ENCODE measurements at places on chromosomes 2 and 18. TPM values are rescaled to one million over a fixed set of nuclear protein-coding genes. Genes with fewer than 3 reads are reported as not detected.

Gene BMP10
- not detected for total RNA-seq

DNA sequence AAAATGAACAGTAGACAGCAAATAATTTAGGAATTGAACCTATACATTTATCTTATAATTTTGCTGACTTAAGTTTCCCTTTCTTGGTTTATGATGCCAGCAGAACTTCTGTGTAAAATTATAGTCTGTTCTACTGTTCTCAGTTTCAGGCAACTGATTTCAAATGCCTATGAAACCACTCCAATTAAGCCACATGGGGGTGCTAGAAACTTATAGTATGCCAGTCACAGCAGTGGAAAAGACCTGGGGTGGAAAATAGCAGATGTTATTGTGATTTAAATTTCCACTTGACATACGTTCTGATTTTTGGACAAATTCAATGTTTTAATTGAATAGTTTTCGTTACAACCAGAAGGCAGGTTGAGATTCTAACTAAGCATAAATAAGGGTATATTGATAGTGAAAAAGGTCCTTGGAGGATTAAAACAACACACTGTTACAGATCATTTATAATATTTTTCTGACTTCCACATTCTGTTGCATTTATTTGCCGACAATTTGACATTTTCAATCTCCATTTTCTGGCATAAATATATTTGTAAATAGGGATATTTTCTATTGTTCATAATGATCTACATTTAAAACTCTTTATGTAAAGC is 61.4 kb downstream of the CPS1 start:
- DNase-seq = no peak
- no peak overlapping the region for H3K4me3 ChIP-seq
- no peaks in the 10 kb centered on the region for H3K36me3 ChIP-seq
- H3K27ac ChIP-seq = no peak overlapping the region
- H3K27me3 ChIP-seq = no peaks in the 10 kb centered on the region

DNA sequence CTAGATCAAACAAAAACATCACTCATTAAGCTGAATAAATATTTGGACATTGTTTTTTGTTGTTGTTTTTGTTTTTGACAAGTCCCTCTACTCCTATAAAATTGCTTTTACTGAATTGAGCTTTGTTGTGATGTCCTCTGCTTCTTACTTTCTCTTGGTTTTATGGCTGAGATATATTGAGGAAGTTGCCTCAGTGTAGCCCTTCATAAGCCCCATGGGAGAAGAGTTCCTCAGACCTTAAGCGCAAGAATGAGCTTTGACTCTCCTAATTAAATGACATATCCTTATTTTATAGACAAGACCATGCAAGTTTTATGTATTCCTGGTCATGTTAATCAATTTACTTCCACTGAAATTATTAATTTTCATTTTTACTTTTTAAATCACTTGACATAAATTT is 54.9 kb downstream of the CERKL start:
- H3K4me3 ChIP-seq = no peak overlapping the region
- H3K27me3 ChIP-seq = no peaks in the 10 kb centered on the region
- no peaks in the 10 kb centered on the region for H3K4me1 ChIP-seq
- DNase-seq = no peak
- H3K36me3 ChIP-seq = no peaks in the 10 kb centered on the region

DNA sequence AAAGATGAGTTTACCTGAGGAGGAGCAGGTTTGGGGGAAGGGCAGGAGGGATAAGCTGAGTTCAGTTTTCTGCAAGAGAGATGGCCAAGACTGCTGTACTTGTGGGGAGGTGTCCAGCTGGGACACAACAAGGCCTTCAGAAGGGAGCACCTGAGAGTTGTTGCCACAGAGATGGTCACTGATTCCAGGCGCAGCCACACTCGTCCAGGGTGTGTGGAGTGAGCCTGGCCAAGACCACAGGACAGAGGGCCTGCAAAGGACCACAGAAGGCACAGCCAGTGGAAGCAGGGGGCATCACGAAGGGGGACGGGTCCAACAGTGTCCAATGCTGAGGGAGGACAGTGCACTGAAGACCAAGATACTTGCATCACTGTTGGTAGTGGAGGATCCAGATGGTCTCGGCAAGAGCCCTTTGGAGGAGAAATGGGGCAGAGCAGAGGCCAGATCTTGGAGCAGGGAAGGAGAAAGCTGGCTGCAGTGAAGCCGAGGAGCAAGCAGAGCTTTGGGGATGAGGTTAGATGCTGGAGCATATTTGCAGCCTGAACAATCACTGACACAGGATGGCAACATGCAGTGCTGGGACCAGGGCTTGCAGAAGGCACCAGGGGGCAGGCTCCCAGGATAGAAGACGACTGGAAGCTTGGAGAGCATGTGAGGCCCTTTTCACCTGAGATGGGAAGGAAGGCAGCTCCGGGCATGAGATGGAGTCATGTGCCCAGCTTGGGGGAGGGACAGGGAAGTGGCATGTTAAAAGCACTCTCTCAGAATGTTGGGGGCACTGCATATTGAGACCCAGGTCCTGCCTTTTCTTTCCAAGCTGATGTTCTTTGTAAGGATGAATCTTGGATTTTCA is 214.0 kb downstream of the CYP26B1 start:
- no peak for DNase-seq
- H3K4me1 ChIP-seq = peaks cover 35% of the 10 kb centered on the region
- H3K27ac ChIP-seq = no peak overlapping the region
- no peaks in the 10 kb centered on the region for H3K27me3 ChIP-seq
- H3K4me3 ChIP-seq = no peak overlapping the region

Gene MC4R
- total RNA-seq = not detected

DNA sequence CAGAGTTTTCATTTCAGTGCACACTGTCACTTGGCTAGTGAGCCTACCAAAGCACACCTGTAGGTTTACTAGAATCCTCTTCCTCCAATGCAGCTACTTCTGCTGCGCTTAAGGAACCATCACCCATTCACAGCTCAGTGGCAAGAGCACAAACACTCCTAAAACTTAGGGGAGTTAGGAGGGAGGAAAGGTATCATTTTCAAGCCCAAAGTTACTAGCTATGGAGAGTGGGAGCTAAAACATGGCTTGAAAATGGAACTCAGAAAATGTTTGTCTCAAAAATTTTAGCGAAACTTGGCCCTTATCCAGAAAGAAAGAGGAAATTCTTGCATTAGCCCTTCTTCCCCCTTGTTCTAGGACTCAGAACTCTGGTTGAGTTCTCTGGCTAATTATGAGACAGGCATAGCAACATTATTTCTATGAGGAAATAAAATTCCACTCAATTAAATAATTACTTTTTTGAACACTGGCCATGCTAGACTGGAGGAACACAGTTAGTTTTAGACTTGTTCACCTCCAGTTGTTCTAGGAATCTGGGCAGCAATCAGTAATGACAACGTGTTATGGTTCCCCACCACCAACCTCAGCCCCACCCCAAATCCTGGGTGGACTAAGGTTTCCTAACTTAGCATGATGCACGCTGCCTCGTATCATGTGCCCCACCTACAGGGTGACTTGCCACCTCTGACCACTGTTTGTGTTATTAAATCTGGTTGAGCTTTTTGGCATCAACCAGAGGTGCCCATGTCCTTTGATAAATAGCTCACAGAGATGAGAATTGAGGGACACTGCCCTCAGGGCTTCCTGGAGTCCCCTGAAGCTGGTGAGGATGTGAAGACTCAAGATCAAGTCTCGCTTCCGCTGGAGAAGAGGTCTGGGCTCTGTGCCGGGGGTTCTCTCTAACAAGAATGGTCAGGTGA is 32.8 kb downstream of the LPIN2 start:
- DNase-seq = no peak
- peak overlapping the region; percentile 77 for H3K27ac ChIP-seq
- H3K36me3 ChIP-seq = no peaks in the 10 kb centered on the region
- no peak overlapping the region for H3K4me3 ChIP-seq

Gene GKN2
- total RNA-seq = not detected

DNA sequence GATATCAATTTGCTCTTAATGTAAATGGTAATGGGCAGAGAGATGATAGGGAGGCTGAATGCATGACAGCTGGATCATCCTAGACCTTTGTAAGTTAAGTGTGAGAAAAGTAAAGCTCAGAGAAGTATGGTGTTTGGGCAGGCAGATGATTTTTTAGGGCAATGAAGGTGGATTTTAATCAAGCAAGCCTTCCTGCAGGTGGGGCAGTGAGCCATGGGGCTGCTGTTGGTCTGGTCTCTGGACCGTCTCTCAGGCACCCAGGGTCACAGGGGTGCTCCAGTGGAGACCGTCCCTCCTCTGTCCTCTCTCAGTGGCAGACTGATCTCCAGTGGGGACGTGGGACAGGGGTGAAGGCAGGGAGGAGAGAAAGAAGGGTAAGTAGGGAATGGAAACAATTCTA is 69.8 kb upstream of the STK17B start:
- no peak for DNase-seq
- H3K27ac ChIP-seq = no peak overlapping the region
- H3K4me3 ChIP-seq = no peak overlapping the region
- H3K4me1 ChIP-seq = no peaks in the 10 kb centered on the region
- no peaks in the 10 kb centered on the region for H3K36me3 ChIP-seq
- H3K27me3 ChIP-seq = no peaks in the 10 kb centered on the region

- DNase-seq = no peak
- H3K4me3 ChIP-seq = no peak overlapping the region
- H3K27me3 ChIP-seq = no peaks in the 10 kb centered on the region
- H3K27ac ChIP-seq = peak overlapping the region; percentile 81
- no peaks in the 10 kb centered on the region for H3K4me1 ChIP-seq
Measured at GRCh38 chr2:191864628-191865374, 17.9 kb upstream of the CAVIN2 start.

DNA sequence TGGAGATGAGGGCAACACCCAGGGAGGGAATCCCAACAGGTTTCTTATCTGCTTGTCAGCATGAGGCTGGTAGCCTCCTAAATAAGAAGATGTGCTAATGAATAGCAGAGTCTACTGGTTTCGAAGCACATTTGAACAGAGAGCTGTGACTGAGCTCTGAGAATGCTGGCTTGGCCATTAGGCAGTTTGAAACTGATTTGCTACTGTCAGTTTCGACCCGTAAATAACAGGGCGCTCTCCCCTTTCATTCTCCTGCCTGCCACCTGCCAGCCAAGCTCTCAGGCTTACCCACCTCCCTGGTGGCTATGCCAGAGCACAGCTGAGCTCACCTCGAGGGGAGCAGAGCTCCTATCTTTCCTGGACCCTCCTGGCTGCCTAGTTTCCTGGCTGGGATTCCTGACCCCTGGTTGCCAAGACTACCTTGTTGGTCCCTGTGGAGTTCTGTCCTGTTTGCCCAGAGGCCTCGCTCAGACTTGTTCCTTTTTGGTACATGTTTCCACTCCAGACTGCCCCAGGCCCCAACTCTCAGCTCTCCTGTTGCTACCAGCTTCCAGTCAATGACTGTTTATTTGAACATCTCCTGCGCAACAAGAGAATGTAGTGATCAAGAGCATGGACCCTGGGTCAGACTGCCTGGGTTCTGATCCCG is 102.3 kb upstream of the ALPP start:
- H3K27ac ChIP-seq = no peak overlapping the region
- no peaks in the 10 kb centered on the region for H3K27me3 ChIP-seq
- peak; percentile 28 for DNase-seq
- no peak overlapping the region for H3K4me3 ChIP-seq
- no peaks in the 10 kb centered on the region for H3K4me1 ChIP-seq

- no peaks in the 10 kb centered on the region for H3K27me3 ChIP-seq
- no peak overlapping the region for H3K4me3 ChIP-seq
- no peaks in the 10 kb centered on the region for H3K4me1 ChIP-seq
- DNase-seq = no peak
- H3K36me3 ChIP-seq = no peaks in the 10 kb centered on the region
Measured at GRCh38 chr18:56550121-56550520, 88.3 kb downstream of the TXNL1 start.

Measured in sigmoid colon (tissue), 7 donors.